ENCODE measurements at places on chromosomes 5 and 9.

- no peak for DNase-seq
Observed at GRCh38 chr9:88464851-88465250, 70.1 kb upstream of the NXNL2 start.

- DNase-seq: no peak
Observed at GRCh38 chr5:5481206-5481605, 58.7 kb downstream of the ICE1 start.

DNA sequence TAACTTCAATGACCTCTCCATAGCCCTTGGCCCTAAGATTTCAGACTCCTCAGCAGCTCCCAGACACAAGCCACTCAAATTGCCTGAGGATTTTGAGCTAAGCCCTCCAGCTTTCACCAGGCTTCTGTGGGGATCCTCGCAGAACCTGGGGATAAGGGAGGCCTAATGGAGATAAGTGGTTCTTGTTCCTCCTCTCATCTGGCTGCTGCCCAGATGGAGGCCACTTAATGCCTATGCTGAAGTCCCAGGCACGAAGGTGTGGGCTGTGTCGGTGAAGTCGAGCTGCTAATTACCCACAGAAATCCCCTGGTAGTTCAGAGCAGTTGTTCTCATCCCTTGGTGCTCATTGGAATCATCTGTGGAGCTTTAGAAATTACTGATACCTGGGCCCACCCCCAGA, 10.3 kb upstream of the FAT2 start:
- DNase-seq: no peak

DNA sequence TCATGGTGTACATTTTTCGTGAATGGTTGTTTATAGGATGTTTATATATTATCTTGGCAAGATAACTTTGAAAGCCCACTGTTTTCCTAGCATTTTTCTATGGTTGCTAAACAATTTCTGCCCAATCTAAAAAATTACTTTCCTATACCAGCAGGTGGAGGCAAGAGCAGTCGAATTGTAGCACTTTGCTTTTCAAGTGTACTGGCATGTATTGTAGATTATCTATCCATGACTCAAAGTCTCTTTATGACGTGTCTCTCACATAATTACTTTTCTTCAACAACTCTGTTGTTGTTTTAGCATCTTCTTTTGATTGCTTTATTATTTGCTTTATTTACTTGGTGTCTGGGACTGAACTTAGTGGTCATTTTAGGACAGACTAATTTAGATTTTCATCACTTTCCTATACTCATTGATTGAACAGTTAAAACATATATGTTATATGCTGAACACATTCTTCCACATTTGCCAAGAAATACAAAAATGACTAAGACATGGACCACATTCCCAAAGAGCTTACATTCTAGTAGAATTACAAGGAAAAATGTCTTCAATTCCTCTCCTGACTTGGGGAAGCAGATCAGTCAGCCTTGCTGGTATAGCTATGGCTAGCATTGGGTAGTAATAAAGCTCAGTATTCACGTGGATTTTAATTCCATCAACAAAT, 20.7 kb downstream of the NLN start:
- DNase-seq: peak; percentile 58

DNA sequence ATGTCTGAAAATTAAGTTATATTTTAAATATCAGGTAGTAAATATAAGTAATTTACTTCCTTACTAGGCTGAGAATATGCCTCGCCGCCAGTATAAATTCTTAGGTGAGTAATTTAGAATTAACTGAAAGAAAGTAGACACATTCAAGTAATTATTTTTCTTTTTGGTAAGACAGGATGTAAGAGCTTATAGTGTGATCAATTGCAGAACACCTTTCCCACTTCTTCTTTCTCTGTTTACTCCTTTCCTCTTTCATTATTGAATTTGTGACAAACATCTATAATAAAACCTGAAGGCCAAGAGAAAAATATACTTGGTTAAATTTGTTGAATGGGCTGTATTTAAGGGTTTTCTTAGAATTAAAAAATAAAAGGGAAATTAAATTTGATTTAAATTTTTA, 195.1 kb upstream of the CDKN2B start:
- no peak for DNase-seq

GRCh38 chr5:110304176-110304575, 422.3 kb downstream of the TMEM232 start:
- DNase-seq: no peak

GRCh38 chr5:131353991-131354390, 90.1 kb downstream of the CDC42SE2 start:
- no peak for DNase-seq

DNA sequence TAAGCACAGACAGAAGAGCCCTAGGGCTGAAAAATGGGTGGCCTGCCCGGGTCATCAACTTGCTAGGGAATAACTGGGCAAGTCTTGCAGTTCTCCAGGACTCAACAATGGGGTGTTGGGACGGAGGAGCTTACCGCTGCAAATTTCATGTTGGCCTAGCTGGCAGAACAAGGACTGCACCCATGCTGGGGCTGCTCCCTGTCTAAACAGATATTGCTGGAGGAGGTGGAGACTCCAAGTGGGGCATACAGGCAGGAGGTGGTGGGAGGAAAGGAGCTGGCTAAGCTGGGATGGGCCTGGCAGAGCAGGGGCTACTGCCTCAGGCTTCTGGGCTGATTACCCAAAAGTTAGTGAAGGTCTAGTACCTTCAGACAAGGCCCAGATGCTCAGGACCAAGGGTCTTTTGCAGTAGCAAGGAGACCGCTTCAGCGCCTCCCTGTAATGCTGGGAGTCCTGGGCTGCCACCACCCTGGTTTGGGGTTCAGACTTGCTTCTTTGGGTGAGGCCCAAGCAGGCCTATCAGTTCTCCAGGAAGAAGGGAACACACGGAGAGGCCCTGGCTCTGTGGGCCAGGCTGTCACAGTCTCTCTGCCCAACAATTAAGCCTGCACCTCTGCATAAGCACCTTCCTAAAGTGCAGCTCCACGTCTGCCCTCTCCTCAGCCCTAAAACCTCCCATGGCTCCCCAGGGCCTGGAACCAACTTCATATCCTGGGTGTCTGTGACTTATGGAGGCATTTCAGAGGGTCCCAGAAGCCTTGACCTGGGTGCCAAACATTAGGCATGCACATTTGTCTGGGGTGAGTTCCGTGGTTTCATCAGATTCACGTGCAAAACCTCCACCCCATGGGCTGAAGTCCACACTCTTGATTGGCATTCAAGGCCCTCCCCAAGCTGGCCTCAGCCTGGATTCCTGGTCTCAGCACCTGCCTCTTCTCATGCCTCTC, 24.2 kb upstream of the KIF12 start:
- no peak for DNase-seq

GRCh38 chr5:154618696-154619095, 136.5 kb upstream of the LARP1 start:
- peak; percentile 0 for DNase-seq

- DNase-seq: no peak
Observed at GRCh38 chr5:132826424-132827082, 3.9 kb downstream of the SHROOM1 start.

GRCh38 chr9:131490514-131490913, 12.2 kb upstream of the POMT1 start:
- no peak for DNase-seq

DNA sequence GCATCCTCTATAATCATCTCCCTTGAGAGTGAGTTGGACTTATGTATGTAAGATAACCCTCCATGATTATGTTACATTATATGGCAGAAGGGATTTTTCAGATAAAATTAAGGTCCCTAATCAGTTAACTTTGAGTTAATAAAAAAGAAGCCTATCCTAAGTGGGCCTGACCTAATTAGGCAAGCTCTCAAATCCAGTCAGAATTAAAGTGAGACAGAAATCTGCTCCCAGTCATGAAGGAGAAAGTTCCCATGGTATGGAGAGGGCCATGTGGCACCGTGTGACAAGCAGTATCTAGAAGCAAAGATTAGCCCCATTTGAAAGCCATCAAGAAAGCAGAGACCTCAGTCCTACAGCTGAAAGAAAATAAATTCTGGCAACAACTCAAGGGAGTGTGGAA, 202.4 kb downstream of the PRELID2 start:
- no peak for DNase-seq

DNA sequence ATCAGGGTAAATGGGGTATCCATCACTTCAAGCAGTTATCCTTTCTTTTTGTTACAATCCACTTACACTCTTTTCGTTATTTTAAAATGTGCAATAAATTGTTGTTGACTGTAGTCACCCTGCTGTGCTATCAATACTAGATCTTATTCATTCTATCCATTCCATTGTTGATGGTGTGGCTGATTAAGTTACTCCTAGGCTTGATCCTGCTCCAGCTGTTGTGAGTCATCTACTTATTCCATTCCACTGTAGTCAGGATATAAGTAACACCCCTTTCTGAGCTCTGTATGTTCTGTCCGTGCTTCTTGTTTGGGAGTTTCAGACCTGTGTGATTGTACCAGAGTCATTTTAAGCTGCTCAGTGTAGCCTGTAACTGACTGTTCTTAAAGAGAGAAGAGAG, 122.5 kb upstream of the RUSC2 start:
- peak; percentile 86 for DNase-seq

DNA sequence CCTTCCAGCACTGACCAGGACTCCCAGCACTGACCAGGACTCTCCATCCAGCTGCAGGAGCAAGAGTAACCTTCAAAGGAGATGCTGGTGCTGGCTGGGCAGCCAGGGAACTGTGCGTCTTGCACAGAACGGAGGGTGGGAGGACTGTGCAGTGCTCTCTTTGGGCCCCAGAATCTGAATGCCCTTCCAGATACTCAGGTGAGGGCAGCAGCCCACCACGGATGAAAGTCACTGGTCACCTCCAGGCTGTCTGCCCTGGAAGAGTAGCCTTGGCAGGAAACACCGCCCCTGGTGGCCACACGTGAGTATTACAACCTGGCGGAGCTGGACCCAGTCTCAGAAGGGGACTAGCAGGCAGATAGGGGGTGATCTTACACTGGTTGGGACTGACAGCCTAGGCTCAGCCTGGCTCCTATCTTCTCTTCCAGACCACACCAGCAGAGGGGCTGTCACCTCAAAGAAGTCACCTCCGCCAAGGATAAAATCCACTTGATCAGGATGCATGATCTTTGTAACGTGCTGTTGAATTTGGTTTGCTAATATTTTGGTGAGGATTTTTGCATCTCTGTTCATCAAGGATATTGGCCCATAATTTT, 4.8 kb upstream of the SARDH start:
- DNase-seq: peak; percentile 7

GRCh38 chr5:129410488-129410887, 49.6 kb upstream of the ADAMTS19 start:
- DNase-seq: no peak

- DNase-seq: no peak
Observed at GRCh38 chr5:176167800-176168199, 70.4 kb upstream of the SIMC1 start.

DNA sequence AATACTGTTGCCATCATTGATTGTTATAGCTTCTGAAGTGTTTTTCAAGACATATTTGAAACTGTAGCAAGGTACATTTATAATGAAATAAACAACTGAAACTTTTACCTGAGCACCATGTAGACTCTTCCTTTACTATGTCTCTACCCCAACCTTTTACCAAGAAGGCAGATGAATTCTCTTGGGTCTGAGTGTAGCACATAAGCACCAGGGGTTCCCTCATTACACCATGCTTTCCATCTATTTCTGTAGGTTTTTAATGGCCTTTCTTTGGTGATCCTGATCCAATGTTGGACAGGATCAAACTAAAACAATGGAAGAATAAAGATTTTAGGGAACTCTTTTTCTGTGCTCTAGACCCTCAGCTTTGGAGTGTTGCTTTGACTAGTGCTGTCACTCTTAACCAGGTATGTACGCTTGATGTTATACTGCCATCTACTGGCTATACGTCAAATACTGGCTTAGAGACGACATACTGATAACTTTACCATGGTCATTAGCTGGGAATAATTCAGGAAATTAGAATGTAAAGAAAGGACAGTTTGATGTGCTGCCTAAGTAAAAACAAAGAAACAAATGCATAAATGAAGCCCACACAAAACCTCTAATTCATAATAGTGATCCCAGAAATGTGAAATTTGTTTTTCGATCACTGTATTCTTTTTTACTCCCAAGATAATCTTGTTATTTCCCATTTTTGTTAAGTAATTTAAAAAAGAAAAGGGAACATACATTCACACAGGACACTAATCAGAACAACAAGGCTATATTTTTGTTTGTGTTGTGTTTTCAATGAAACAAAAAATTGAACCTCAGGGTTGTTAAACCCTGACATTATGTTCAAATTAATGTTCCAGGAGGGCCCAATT, 30.7 kb downstream of the IFNW1 start:
- peak; percentile 53 for DNase-seq

GRCh38 chr5:107853031-107853430, 182.3 kb upstream of the EFNA5 start:
- no peak for DNase-seq

DNA sequence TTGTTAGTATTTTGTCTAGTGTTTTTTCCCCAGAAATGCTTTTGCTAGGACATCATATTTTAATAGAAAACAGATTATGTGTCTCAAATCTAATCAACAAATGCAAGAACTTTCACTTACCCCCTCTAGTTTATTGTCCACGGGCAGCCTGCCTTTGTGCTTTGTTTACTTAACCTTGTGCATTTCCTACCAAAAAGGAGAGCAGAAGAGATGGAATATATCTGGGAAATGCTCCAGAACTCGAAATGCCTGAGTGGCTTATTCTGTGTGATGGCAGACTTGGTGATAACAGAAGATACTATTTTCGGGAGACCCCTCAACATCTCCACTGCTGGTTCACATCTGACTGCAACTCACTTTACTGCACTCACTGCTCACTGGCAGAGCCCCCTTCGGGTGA, 33.3 kb upstream of the SPDL1 start:
- no peak for DNase-seq

DNA sequence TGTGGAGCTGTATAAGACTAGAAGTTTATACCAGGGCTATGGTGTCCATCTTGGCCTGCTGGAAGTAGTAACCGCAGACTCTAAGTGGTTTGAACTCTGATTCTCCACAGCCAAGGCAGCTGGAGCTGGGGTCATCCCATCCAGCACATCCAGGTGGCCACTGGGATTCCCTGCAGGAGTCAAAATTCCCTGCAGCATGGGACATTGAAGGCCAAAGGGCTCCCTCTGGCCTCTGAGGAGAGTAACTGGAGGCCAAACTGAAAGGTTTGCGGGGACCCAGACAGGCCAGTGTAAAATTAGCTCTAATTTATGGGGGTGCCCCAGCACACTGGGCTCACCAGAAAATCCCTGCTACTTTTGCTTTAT, 12.2 kb upstream of the PRXL2C start:
- DNase-seq: no peak

DNA sequence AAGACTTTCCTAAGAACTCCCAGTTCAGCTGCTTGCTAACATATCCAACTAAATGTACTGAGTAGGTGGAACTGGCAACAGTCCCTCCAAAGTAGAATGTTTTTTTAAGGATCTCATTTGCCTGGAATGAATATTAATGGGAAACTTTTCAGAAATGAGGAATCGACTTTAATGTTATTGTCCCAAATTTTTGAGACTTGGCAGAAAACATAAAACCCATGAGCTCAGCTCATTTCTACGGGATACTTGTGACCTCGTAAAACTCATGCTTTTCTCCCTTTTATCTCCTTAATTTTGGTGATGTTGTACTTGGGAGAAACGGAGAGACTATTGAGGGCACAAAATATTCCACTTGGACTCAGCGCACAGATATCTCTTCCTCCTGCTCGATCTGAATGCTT, 296.8 kb downstream of the EBF1 start:
- DNase-seq: peak; percentile 47

- no peak for DNase-seq
Observed at GRCh38 chr9:121303456-121304451, 35.8 kb downstream of the GSN start.

GRCh38 chr5:52751137-52751536, 36.6 kb upstream of the ITGA1 start:
- no peak for DNase-seq

- DNase-seq: no peak
Observed at GRCh38 chr5:106633825-106634224, 1036.9 kb downstream of the EFNA5 start.

- no peak for DNase-seq
Observed at GRCh38 chr5:153752890-153753289, 262.4 kb downstream of the GRIA1 start.

Measured in AG09309 (cell line).